NCI-H524 (cell line): ENCODE measurements at places on chromosomes 2 and 18.

GRCh38 chr2:70686577-70687460, 81.2 kb downstream of the ADD2 start:
- DNase-seq: peak; percentile 71

GRCh38 chr2:221203125-221203524, 369.0 kb downstream of the EPHA4 start:
- no peak for DNase-seq

- DNase-seq: no peak
Observed at GRCh38 chr2:114065731-114066130, 175.8 kb downstream of the ACTR3 start.

DNA sequence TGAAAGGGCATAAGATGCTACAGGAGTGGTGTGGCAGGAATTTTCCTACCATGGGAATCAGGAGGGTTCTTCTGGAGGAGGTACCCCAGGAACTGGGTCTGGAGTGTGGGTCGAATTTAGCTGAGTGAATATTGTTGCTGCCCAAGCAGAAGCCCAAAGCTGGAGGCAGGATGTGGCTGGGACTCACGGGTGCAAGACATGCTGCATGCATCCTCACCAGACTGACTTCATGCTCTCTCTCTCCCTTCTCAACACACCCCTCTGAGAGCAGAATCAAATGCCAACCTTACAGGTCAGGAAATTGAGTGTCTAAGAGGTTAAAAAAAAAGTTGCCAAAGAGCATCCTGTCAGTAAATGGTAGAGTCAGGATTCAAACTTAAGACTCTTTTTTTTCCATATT, 78.8 kb upstream of the TTC39C start:
- no peak for DNase-seq

- no peak for DNase-seq
Observed at GRCh38 chr2:222413295-222413911, 10.9 kb upstream of the SGPP2 start.

DNA sequence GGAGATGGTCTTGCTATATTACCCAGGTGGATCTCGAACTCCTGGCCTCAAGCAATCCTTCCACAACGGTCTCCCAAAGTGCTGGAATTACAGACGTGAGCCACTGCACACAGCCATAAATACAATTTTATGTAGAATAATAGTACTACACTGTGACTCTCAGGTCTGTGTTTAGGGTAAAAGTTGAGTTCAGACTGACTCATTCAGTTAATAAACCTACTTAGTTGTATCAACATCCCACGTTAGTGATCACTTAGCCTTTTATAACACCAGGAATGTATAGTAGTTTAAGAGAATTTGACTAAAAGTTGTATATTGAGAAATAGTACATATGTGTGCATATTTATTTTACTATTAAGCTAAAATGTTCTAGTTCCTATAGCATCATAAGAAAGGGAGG, 237.5 kb downstream of the PHLPP1 start:
- no peak for DNase-seq

- peak; percentile 24 for DNase-seq
Observed at GRCh38 chr18:3283908-3284307, 22.0 kb downstream of the MYL12B start.

GRCh38 chr2:156147594-156148330, 184.8 kb downstream of the NR4A2 start:
- DNase-seq: no peak

GRCh38 chr2:45103351-45104345, 94.4 kb upstream of the SIX2 start:
- DNase-seq: no peak

- DNase-seq: no peak
Observed at GRCh38 chr2:200742426-200742825, 69.3 kb upstream of the BZW1 start.

- no peak for DNase-seq
Observed at GRCh38 chr2:38163006-38163405, 87.1 kb upstream of the CYP1B1 start.

DNA sequence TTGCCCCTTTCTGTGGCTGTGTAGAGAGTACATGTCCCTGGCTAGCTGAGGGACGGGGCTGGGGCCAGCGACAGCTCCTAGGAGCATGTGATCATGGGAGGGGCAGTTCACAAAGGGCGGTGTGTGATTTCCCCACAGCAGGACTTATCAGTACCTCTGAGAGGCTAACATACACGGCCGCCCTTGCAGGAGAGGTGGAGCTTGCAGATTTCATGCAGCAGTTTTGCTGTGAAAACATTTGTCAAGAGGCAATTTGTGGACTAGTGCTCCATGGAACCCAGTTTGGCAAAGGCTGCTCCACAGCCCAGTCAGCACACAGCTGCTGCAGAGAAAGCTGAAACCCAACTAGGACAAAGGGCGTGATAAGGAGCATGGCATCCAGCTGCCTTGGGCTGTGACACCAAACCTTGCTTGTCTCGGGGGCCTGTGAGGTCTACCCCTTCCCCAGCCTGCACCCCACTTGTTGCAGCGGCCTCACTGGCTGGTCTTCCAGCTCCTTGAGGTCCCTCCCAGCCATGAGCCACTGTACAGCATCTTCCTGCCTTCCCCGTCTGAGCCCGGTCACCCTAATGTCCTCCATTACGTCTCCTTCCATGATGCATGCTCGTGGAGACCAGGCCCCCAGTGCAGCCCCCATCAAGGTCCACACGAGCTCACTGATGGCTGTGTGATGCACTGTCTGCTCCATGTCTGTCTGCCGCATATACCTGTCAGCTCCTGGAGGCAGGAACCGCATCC, 121.4 kb upstream of the HDAC4 start:
- DNase-seq: no peak

GRCh38 chr2:17674817-17675216, 78.8 kb downstream of the SMC6 start:
- no peak for DNase-seq

DNA sequence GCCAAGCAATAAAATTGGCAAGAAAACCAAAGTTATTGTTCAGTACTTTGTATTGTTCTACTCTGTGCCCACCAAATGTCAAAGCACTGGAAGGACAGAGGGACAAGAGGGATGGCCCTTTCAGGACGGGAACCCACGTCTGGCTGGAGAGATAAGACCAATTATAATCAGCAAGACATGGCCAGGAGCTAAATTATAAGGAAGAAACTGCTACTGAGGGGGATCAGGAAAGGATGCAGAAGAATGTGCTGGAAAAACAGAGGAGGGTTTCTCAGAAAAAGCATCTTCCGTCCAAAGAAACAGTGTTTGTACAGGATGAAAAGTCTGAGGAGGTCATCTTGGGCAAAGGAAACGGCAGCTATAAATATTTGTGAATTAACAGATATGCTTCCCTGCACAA, 46.4 kb upstream of the NARS1 start:
- DNase-seq: no peak

- DNase-seq: peak; percentile 24
Observed at GRCh38 chr2:101012706-101013181, 10.7 kb downstream of the RPL31 start.

- DNase-seq: no peak
Observed at GRCh38 chr18:57733861-57734260, 69.3 kb downstream of the ATP8B1 start.

DNA sequence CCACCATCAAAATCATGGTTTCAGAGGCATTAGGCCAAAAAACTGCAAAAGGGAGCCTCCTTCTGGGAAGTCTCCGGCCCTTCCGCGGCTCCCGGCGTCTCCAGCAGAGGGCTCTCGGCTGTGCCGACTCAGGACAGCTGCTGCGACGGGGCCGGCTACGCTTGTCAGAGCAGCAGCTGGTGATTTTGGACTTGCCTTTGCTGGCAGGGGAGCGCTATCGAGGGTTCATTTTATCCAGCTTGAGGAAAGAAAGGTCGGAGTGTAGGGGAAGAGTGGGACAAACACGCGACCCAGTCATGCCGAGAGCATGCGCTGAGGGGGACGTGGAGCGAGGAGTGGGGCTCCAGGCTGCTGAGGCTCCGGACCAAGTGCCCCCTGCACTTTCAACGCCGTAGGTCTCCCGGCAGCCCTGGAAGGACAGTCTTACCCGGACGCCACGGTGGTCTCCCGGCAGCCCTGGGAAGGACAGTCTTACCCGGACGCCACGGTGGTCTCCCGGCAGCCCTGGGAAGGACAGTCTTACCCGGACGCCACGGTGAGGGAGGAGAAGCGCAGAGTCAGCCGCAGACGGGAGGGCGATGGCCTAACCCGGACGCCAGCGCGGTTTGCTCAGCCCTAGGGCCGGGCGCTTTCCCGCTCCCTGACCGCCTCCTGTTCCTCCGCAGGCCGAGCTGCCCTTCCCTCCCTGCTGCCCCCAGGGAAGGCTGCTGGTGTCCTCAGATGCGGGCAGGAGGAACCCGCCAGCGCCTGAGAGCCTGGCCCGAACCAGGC, 21.7 kb downstream of the DDX18 start:
- peak; percentile 71 for DNase-seq

DNA sequence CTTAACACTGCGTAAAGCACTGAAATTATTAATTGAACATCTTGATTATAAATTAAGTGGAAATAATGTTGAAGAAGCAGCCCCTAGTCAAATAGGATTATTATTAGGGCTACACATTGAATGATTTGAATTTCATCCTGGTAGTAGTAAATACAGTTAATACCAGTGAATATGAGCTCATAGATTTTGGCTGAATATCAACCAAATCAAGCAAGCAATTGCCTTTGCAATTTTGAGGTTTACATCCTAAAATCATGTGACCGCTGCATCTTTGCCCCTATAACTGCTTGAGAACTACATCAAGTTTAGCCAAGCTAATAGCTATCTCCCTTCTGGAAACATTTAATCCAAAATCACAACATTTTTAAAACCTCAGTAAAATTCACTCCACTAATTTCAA, 801.2 kb upstream of the PIK3C3 start:
- no peak for DNase-seq

DNA sequence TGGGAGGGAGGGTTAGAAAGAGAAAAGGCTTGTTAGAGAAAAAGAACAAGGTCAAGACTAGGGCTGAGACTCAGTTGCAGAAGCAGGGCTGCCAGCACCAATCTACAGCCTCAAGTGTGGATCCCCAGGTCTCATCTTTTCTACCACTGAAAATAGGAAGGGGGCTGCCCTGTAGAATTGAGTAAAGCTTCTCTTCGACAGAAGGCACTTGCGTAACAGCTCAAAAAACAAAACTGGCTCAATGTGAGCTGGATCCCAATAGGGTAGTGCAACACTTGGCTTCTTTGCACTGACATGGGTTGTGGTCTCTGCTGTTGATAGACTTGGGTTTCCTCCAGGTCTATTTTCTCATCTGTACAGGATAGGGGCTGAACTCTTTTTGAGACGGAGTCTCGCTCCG, 1.8 kb upstream of the MPV17 start:
- no peak for DNase-seq

GRCh38 chr18:74534150-74534969, at the start of gene CNDP1:
Gene CNDP1 (plus strand): TSS chr18:74534500. CDS start chr18:74534668, 168 bp downstream.
- no peak for DNase-seq

GRCh38 chr18:11047156-11047555, 102.2 kb downstream of the PIEZO2 start:
- DNase-seq: no peak

GRCh38 chr18:33735428-33735827, 157.4 kb downstream of the ASXL3 start:
- DNase-seq: peak; percentile 92

DNA sequence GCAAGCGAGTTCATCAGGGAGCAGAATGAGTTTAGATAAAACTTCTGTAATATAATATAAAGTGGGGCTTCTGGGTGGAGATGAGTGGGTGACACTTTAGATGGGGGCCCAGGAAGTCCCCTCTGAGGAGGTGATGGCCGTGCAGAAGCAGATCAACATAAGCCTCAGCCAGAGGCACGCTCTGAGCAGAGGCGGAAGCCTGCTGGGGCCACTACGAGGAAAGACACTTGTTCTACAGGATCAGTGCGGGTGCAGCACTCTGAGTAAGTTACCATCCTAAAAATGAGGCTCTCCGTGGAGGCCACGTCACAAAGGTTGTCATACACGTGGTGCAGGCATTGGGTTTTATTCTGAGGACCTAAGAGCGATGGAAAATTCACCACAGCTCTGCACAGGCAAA, 22.3 kb downstream of the TMEM18 start:
- DNase-seq: no peak

DNA sequence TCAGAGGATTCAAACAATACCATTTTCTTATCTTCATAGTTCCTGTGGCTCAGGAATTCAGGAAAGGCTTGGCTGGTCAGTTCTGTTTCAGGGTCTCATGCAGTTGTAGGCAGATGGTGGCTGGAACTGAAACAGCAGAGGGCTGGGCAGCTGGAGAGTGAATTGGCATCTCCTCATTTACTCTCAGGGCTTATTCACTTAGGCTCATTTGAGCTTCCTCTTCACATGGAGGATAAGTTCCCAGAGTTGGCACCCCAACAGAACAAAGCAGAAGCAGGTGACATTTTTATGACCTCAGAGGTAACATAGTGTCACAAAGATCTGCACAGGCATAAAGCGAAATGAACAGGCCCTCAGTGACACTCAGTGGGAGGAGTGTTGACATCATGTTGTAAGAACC, 66.1 kb downstream of the RBBP8 start:
- DNase-seq: no peak

DNA sequence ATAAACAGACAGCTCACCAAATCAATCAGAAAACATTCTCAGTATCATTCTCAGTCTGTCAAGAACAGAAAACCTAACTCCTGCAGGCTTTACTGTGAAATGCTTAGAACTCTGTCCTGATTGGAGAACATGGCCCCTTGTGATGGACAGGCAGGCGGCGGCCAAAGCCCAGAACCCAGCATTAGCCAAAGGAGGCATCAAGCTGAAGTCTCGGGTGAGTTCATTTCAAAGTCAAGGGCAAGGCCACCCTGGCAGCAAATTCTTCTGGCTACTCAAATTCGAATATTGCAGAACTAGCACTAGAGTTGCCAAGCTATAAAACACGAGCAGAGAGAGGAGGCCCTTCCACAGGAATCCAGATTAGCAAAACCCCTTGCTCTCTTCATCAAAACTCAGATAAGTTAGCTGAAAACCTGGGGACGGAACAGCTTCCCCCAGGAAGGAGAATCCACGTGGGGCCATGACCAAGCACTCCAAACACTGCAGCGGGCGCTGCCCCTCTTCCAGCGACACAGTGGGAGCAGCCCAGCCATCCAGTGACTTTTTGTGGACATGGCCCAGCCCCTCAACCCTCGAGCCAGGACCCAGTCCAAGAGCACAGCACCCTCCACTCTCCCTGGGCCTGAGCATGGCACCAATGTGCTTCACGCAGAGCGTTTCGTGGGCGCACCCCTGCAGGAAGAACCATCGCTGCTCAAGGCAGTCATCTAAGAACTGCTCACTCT, 98.6 kb downstream of the HDAC4 start:
- no peak for DNase-seq

GRCh38 chr2:27754831-27755230, 16.7 kb upstream of the MRPL33 start:
- no peak for DNase-seq

DNA sequence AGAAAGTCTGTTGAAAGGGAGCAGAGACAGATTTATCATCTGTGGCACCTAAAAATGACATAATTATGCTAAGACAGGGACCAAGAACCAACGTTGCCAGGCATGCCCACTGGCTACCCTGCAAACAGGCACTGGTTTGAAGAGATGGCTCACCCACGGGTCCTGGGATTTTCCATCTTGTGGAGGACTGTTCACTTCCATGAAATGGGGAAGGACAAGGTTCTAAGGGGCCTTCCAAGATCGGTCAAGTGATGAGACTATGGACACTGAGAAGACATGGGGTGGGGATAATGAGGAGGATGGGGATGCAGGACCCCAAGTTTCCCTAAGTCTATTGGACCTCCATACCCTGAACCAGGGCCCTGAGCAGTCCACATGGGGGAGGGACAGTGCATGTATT, 18.9 kb downstream of the LGALSL start:
- DNase-seq: no peak
